ENCODE measurements at places on chromosomes 6 and 20.

GRCh38 chr20:58039274-58040092 lies 189.0 kb downstream of the ANKRD60 start:
- no peak for DNase-seq

GRCh38 chr6:14641423-14642135 lies 524.0 kb downstream of the CD83 start:
- DNase-seq: no peak

- DNase-seq: no peak
Measured at GRCh38 chr6:11689847-11690246, 88.8 kb downstream of the ADTRP start.

DNA sequence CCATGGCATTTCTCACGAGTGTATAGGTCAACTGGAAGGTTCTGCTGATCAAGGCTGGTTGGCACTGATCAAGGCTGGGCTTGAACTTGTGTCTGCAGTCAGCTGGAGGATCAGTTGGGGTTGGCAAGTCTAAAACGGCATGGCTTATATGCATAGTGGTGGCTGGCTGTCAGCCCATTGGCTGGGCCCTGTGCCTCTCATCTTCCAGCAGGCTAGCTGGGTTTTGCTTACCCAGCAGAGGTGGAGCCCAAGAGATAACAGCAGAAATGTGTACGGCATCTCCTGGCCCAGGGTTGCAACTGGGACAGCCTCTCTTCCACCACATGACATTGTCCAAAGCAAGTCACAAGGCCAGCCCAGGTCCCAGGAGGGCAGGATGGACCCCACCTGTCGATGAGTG lies 158.2 kb downstream of the BMP7 start:
- no peak for DNase-seq

- no peak for DNase-seq
Measured at GRCh38 chr6:107720717-107721116, 103.4 kb downstream of the SCML4 start.

DNA sequence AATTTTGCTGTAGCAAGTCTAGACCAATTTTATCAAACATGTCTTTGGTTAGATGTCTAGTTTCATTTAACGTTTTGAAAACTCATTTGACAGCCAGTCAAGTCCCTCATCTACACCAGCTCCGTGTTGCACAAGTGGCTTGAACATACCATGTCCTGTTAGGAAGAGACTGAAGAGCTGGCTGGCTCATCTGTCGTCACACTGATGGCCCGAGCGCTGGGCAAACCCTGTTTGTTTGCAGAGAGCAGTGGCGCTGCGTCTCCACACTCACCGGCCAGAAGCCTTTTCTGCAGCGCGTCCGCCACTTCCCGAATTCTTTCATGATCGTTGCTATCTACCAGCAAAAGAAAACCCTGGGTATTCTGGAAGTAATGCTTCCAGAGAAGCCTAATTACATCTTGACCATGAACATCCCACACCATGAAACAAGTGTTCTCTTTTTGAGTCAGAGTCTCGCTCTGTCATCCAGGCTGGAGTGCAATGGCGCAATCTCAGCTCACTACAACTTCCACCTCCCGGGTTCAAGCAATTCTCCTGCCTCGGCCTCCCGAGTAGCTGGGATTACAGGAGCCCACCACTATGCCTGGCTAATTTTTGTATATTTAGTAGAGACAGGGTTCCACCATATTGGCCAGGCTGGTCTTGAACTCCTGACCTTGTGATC lies 10.7 kb upstream of the TCFL5 start:
- DNase-seq: no peak

DNA sequence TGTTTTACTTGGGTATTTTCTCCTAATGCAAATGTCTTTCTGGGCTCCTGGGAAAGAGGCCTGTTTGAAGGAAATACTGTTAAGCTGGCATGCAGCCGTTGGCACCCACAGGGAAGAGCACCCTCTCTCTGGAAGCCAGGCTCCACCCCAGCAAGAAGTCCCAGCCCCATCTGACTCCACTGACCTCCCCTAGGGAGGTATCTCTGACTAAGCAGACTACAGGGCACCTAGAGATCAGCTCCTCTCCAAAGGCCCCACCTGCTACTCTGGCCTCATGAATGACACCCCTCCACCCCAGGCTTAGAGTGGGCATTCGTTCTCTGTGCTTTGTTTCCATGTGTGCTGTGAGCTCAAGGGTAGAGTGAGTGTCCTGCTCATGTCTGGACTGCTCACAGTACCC lies 6.4 kb upstream of the MDGA1 start:
- DNase-seq: no peak

DNA sequence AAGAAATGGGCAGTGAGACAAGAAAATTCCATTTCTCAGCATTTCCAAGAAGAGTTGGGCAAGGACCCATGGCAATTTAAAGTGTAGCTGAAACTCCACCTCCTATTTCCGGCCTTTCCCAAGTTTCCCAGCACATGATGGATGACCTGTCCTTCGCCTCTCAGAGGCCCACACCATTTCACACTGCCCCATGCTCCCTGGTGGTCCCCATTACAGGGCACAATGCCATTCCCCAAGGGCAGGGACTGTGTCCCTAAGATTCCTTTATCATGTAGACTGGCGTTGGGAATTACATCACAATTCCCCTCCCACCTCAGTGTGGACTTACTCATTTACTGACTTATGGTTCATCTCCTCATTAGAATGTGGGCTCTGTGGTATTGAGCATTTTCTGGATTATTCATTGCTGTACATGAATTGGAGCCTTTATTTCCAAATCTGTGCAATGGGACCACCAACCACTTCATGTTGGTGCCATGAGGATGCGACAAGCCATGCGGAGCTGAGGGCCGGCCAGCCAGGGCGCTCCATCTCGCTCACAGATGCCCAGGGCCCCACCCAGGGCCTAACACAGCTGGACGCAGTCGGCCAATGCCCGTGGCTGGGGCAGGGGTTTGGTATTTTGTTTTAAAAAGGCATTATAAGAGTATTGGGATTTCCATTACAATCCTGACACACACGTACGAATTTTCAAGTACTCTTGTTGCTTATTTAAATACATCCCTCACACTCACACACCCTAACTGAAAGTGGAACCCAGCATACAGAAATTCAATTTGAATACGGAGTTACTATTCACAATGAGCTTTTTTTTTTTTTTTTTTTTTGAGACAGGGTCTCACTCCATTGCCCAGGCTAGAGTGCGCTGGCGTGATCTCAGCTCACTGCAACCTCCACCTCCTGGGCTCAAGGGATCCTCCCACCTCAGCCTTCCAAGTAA lies 5.4 kb downstream of the ACSS1 start:
- no peak for DNase-seq

DNA sequence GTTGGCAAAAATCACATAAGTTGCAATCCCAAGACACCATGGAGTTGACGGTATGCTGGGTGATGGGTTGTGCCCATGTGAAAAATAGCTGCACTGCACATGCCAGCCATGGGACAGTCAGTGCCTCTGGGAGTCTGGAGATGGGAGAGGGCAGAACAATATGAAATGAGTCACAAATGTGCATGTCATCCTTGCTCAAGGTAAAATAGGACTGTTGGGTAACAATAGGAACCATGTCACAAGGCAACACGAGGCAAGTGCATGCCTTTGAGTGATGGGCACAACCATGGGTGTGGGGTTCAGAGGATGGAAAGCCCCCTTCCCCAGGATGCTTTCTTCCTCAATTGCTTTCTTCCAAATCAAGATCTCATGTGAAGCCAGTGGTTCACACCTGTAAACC lies 70.5 kb upstream of the PIM1 start:
- no peak for DNase-seq

DNA sequence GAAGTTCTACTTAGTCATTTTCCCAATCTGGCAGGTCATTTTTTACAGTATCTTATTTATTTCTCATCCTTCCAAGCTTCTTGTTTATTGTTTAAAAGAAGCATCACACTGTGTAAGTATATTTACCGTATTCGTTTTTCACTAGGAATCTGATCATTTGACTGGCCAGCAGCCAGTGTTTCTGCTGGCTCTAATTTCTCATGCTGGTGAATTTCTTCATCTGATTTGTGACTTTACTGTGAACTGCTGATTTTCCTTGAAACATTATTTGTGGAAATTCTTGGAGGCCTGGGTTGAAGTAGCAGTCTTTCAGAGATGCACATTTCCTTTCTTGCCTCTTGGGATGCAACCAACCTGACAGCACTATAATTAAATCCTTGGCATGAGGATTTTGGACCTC lies 65.9 kb downstream of the PREP start:
- no peak for DNase-seq

- DNase-seq: peak; percentile 32
Measured at GRCh38 chr6:106444777-106445507, 84.4 kb downstream of the CRYBG1 start.

DNA sequence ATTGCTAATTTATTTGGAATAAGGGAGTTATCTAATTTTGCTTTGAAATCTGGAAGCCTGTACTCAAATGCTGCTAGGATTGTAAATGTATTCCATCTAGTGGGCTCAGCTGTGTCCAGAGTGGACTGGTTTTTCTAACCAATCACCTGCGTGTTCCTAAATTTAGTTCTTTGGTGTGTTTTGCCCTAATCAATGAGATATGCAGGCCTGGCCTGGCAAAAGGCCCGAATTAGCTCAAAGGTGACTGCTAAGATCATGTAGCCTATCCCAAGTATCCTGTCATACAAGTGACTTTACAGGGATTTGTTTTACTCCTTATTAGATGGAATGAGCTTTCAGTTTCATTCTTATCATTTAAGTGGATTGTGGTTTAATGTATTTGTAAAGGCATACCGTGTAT lies 51.3 kb upstream of the ARMC2 start:
- no peak for DNase-seq

- no peak for DNase-seq
Measured at GRCh38 chr6:37126493-37126958, 43.4 kb upstream of the PIM1 start.

DNA sequence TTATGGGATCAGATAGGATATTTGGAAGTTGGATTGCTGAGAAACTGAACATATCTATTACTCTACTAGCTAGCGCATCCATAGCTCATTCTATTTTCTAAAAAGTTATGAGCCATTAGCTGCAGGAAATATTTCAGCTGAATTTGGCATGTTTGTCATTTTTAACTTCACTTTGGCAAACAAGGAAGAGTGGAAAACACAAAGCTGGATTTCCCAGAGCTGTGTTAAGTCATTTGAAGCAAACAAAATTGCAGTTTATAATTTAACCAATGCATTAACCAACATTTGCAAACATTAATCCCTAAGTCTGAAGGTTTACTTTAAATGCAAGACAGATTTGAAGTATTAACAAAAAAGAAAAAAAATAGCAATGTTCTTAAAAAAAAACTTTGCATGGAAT lies 1.2 kb downstream of the ALDH8A1 start:
- no peak for DNase-seq

DNA sequence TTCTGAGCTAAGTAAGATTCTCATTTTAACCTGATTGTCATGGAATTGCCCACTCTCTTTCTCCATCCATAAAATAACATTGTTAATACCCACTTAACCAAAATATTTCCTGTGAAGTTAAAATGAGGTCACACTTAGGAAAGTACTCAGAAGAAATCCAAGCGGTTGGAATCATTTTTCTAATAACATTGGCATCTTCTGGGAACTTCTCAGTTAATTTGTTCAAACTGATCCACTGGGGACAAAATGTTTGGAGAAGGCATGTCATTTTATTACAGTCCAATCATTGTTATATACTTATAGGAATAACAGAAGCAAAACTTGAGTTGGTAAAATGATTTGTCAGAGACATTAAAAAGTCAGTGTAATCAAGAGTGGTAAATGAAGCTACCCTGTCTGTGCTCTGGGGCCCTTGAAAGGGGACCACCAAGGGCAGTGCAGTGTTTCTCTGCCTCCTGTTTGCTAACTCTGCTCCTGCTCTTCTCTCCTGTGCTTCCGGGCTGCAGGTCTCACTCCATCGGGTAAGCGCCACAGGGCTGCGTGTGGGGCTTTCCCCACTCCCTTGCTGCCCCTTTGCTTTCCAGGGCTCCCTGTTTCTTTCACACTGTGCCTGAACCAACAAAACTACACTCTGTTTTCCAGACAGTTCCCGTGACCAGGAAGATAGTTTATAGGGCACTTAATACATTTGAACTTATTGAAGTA lies 50.1 kb downstream of the HDDC2 start:
- no peak for DNase-seq

- peak; percentile 49 for DNase-seq
Measured at GRCh38 chr6:17710331-17710730, 3.6 kb upstream of the NUP153 start.

GRCh38 chr20:52892023-52892422 lies 80.1 kb upstream of the TSHZ2 start:
- DNase-seq: no peak

DNA sequence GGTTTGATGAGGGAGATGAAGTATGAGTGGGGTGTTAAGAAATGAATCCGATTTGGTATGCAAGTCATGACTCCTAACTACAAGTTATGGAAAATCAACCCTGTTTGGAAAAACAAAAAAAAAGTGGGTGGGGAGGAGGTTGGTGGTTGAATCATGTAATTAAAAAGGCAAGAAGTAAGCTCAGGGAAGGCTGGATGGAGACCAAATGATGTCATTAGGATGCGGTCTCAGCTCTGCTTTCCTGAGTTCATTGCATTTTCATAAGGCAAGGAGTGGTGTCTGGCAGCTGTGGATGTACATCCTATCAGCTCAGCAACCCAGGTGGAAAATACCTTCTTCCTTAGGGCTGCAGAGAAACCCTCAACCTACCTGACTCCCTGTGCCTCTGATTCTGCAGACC lies 60.4 kb upstream of the AKAP12 start:
- DNase-seq: peak; percentile 20

- DNase-seq: no peak
Measured at GRCh38 chr6:40176152-40176551, 241.9 kb upstream of the MOCS1 start.

DNA sequence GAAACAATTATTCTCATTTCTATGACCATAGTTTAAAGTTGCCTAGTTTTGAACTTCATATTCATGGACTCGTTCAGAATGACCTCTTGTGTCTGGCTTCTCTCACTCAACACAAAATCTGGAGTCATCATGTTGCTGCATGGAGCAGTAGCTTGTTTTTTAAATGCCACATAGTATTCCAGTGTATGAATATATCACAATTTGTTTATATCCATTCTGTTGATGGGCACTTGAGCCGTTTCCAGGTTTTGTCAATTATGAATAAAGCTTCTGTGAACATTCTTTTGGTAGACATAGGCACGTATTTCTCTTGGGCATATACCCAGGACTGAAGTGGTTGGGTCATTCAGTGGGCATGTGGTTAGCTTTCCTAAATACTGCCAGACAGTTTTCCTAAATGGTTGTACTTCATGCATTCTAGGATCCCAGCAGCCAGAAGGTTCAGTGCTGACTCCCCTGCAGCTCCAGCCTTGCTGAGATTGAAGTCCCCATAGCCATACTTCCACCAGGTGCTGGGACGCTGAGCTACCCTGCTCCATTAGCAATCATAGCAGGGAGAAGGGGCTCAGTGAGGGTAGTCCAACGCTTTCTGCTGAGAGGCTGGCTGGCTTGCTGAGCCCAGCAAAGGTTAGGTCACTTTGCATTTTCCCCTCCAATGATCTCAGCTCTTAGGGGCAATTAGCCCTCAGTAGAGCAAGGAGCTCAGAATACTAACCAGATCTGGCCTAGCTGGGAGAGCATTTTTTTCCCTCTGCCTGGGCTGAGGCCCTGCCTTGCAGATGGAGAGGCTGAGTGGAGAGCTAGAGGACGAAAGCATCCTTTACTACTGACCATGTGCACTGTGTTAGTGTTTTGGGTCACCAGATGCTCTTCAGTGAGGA lies 35.7 kb upstream of the CTNNBL1 start:
- DNase-seq: no peak
